AG08396 (cell line): ENCODE measurements at places on chromosomes 16 and 17.

DNA sequence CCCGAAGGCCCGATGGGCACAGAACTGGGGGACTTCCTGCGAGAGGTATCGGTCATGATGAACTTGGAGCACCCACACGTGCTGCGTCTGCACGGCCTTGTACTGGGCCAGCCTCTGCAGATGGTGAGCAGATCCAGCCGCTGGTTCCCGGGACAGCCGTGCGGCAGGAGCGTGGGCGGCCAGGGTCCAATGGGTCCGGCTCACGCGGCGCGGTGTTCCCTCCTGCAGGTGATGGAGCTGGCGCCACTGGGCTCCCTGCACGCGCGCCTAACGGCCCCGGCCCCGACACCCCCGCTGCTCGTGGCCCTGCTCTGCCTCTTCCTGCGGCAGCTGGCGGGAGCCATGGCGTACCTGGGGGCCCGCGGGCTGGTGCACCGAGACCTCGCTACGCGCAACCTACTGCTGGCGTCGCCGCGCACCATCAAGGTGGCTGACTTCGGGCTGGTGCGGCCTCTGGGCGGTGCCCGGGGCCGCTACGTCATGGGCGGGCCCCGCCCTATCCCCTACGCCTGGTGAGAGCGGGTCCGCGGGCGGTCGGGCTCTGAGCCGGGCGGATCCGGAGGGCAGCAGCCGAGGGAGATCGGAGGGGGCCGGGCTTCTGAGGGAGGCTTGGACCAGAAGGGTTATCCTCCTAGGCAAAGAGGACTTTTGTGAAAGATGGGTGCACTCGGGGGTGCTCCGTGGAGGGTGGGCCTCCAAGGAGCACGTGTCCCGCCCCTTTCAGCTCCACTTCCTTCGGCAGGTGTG is 3.0 kb downstream of the TNK1 start:
- peak; percentile 77 for DNase-seq

GRCh38 chr16:2388875-2389433 is 40.3 kb upstream of the CCNF start:
- DNase-seq: peak; percentile 74

DNA sequence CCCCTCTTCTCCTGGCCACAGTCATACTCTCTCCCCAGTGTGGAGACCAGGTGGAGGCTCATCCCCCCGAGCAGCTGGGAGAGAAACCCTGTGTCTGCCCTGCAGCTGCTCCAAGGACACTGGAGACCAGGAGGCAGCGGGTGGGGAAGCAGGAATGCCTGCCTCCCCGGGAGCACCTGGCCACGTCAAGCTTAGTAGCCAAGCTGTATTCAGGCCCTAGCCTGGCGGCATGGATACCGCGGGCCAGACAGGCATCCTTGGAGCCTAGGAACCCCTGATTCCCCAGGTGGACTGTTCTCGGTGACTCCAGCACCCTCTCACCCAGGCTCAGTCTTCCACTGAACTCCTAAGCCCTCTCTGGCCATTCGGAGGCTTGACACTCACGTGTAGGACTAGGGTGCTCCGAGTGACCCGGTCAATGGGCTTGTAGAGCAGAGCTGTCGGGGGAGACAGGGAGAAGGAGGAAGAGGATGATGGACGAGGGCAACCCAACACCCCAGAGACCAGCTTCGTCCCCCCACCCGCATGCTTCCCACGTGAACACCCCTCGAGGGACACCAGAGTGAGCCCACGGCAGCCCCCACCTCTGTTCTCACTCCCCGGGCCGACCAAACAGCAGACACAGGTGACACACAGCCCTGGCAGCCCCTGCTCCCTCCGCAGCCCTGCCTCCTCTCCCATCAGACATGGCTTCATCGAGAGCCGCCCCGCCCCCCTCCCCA is 76.5 kb downstream of the TIMM22 start:
- DNase-seq: no peak

DNA sequence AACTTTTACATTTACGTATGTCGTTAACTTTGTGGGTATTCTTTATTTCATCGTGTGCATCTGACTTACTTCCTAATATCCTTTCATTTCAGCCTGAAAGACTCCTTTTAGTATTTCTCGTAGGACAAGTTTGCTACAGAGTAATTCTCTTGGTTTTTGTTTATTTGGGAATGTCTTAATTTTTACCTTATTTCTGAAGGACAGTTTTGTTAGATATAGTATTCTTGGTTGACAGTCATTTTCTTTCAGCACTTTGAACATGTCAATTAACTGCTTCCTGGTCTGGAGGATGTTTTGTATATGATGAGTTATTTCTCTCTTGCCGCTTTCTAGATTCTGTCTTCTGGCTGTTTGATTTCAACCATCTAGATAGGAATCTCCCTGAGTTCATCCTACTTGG is 109.2 kb upstream of the NACA2 start:
- no peak for DNase-seq

- no peak for DNase-seq
Measured at GRCh38 chr17:30584810-30585209, 107.6 kb downstream of the GOSR1 start.

GRCh38 chr16:87506423-87507350 is 13.9 kb upstream of the ZCCHC14 start:
- no peak for DNase-seq

DNA sequence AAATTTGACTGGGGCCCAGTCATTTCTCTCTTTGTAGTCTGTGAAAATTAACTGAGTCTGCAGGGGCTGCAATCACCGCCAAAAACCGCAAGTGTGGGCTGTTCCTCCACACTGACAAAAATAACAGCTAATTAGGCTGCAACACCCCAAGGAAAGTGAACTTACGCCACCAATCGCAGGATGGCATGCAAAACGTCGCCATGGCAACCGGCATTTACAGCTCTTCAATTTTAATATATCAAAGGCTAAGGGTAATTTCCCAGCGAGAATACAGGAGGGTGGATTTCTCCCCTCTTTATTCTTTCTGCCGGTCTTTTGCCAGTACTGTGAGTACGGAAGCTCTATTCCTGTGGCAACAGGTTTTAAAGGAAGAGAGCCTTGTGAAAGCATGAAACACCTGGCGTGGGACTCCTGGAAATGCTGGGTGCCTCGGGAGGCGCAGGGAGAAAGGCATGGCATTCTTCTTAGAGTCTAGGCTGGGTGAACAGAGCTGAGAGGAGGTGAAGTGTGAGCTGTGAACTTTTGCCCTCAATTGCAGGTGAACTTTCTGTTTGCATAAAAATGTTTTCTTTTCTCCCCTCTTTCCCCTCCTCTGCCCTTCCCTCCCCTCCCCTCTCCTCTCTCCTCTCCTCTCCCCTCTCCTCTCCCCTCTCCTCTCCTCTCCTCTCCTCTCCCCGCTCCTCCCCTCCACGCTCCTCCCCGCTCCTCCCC is 399.7 kb downstream of the XYLT1 start:
- DNase-seq: no peak

DNA sequence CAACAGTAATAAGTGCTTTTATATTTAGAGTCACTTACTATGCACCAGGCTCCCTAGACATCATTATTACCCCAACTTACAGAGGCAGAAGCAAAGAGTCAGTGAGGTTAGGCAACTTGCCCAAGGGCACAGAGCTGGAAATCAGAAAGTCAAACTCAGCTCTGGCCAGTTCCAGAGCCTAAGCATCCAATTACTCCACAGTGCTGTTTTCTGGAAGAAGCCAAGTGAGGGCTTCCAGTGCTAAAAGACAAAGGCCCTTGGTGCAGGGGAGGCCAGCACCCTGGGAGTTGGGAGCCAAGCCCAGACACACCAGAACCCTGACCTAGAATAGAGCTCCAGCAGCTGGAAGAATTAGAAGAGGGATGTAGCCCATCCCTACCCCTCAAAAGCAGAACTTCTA is 40.2 kb downstream of the C17orf67 start:
- DNase-seq: no peak

- DNase-seq: no peak
Measured at GRCh38 chr16:4487955-4488498, 11.8 kb downstream of the HMOX2 start.

DNA sequence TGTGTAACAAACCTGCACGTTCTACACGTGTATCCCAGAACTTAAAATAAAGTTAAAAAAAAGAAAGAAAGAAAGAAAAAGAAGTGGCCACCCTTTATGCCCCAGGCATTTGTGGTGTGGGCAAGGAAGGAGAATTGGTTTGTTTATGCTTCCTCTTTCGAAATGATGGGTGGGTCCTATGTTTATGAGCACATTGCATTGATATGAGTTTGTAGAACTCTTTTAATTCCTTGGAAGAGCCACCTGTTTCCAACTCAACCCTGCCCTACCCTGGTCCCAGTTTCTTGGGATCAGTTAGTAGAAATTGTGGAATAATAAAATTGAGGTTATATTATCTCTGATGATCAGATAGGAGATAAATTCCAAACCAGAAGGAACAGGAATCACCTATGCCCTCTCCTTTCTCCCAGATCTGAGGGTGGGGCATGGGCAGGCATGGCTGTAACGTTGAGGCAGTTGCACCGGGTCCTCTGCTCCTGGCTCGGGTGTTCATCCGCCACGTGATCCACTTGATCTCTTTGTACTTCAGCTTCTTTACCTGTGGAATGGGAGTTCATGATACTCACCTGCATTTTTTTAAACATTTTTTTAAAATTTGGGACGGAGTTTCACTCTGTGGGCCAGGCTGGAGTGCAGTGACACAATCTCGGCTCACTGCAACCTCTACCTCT is 15.9 kb downstream of the CHAD start:
- peak; percentile 5 for DNase-seq

- DNase-seq: no peak
Measured at GRCh38 chr16:2715966-2716885, 3.8 kb downstream of the PRSS27 start.

GRCh38 chr17:3801792-3802191 is 804 bp upstream of the ITGAE start:
- DNase-seq: no peak

DNA sequence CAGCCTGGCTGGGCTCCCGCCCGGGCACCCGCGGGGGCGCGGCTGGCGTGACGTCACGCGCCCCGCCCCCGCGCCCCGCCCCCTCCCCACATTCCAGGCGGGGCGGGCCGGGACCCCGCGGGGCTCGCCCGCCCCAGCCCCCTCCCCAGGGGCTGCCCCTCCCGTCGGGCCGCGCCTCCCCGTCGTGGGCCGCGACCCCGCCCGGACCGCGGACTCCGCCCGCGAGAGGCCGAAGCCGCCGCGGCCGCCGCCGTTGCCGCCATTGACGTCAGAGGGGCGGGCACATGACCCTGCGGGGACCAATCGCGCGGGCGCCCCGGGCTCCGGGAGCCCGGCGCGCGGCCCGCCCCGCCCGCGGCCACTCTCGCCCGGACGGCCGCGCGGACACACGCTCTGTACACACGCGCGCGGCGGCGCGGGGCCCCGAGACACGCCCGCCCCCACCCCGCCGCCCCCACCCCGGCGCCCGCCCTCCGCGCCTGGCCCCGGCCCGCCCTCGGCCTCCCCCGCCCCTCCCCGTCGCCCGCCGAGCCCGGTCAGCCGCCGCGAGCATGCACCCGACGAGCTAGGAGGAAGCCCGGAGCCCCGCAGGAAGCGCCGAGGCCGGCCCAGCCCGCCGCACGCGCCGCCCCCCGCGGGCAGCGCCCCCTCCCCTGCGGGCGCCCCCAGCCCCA is at the start of gene CMIP:
Gene CMIP (plus strand): TSS at position 361 of the 674 bp plus-strand sequence.
- DNase-seq: peak; percentile 98

DNA sequence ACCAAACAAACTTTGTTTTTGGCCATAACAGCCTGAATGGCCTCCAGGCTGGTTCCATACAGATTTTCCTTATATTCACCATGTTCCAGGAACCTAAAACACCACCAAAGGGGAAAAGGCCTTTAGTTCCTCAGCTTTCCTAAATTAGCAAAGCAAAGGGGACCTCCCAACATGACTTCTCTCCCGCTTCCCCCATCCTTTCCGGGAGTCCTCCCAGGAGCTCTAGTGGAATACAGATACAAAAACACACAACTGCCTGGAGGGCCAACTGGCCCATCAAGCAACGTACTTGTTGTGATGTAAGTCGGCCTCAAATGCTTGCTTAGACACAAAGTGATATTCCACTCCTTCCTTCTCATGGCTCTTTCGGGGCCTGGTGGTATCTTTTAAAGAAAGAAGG is 22.1 kb downstream of the MPP3 start:
- no peak for DNase-seq

- no peak for DNase-seq
Measured at GRCh38 chr17:48128400-48128799, 20.8 kb downstream of the SNX11 start.

DNA sequence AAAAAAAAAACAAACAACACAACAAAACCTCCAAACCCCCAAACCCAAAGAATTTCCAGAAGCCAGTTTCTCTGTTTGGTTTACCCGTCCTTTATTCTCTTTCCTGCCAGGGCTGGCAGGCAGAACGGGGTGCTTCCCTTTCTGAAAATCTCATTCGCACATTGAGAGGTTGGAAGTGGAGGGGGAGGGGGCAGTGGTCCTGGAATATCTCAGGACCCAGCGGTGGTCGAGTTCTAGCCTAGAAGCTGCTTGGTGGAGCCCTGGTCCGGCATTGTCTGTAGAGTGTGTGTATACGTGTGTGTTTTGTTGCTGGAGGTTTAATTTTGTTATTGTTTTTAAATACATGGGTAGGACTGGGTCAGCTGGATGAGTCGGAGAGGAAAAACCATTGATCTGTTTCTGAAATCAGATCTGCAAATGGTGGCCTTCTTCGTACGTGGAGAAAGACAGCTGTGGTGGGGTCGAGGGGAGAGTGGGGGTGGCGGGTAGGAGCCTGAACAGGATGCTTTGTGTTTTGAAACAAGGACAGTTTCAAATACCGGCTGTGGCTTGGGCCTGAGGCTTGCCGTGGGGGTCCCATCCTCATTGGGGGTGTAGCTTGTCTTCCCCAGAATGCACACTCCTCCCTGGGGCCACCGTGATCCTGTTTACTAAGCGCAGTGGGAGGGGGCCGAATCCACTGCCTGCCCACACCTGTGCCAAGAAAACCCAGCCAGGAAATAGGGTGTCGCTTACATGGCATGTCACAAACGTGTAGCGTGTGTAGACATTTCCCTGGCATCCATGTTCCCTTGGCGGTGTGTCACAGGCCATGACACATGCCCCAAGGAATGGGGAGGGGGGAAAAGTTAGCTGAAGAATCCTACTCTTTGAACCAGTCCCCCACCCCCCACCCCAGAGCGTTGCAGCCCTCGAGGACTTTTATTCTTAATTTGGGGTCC is 1.6 kb downstream of the CMIP start:
- DNase-seq: peak; percentile 75

DNA sequence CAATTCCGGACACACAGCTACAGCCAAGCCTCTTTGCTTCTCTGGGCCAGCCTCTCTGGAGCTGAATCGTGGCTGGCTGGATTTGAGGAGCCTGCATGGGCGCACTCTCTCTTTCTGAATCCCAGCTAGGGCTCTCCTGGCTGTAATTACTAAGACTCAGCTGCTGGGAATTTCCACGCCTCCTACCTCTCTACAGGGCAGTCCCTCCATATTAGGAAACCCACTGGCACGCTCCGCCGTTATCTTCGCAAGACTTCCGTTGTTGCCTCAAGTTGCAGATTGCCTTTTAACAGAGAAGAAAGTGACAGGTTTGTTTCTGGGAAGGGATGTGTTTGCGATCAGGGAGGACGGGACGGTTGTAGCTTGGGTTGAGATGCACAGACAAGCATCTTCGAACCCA is 188.4 kb upstream of the NLRP1 start:
- DNase-seq: no peak

GRCh38 chr17:11264183-11264871 is 23.3 kb downstream of the SHISA6 start:
- DNase-seq: no peak
